Airway epithelial cell (primary cell): ENCODE measurements at places on chromosomes 1 and 21. TPM values are rescaled to one million over a fixed set of nuclear protein-coding genes. Genes with fewer than 3 reads are reported as not detected.

Gene FAM110D
- total RNA-seq = not detected in 2 replicates

Gene PER3
- total RNA-seq = 1.2 and 2.5 TPM in 2 replicates

Gene C1orf216
- total RNA-seq = 5.0 and 7.2 TPM in 2 replicates

Gene FAM151A
- not detected in 2 replicates for total RNA-seq

Gene NAXE
- total RNA-seq = 118 and 139 TPM in 2 replicates

Gene USP21
- total RNA-seq = 10.2 and 11.5 TPM in 2 replicates

Gene GNG4
- 0.05 and 0.21 TPM in 2 replicates for total RNA-seq

Gene NDUFS2
- 87.7 and 96.5 TPM in 2 replicates for total RNA-seq

Gene FCER1A
- not detected in 2 replicates for total RNA-seq

Gene OLFML3
- 0.65 and 1.3 TPM in 2 replicates for total RNA-seq

Gene KCND3
- under 0.01 TPM in 1 of 2 replicates, not detected in the other for total RNA-seq

Gene CACNA1E
- total RNA-seq = not detected in 2 replicates
